T-helper 2 cell treated with Interferon-gamma antibody and Interleukin-4, amounts not matched to agents 5 μg/mL and 100 μg/mL, for 36 hours (primary cell): ENCODE measurements at places on chromosomes 12 and 14.

GRCh38 chr14:104714066-104714465 lies 10.0 kb upstream of the ADSS1 start:
- H3K27me3 ChIP-seq, result no peaks in the 10 kb centered on the region
- H3K4me3 ChIP-seq, result no peak overlapping the region
- no peak overlapping the region for H3K27ac ChIP-seq
- H3K4me1 ChIP-seq, result no peaks in the 10 kb centered on the region

DNA sequence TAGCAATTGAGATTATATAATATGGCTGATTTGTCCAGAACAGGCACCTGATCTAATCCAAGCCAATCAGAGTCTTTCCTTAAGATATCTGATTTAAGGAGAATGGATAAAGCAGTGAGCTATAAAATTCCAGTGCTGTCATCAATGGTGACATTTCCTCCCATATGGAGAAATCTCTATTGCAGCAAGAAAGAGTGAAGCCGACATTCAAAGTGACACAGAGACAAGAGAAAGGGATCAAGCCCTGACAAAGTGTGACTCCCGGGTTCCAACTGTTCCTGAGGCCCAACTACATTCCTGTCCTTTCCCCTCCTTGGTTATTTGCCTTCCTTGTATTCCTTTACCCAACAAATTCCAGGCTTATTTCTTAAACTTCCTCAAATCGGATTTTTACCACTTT lies 430.0 kb upstream of the SOX5 start:
- no peaks in the 10 kb centered on the region for H3K36me3 ChIP-seq
- no peak overlapping the region for H3K27ac ChIP-seq
- DNase-seq, result no peak
- no peaks in the 10 kb centered on the region for H3K27me3 ChIP-seq

DNA sequence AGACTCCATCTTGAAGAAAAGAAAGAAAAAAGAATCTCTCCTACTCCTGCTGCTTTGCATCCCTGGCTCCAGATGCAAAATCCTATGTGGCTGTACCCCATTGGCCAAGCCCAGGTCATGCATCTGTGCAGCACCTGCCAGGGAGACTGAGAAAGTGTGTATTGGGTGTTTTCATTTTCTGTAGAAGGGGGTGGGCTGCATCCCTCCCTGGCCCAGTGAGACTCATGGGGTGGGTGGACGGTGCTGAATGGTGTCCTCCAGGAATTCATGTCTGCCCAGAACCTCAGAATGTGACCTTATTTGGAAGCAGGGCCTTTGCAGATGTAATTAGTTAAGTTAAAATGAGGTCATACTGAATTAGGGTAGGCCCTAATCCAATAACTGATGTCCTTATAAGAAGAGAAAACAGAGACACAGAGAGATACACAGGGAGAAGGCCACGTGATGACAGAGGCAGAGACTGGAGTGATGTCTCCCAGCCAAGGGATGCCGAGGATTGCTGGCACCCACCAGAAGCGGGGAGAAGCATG lies 23.2 kb downstream of the MOAP1 start:
- no peaks in the 10 kb centered on the region for H3K27me3 ChIP-seq
- H3K27ac ChIP-seq, result no peak overlapping the region
- H3K4me3 ChIP-seq, result no peak overlapping the region
- no peaks in the 10 kb centered on the region for H3K36me3 ChIP-seq
- no peak for DNase-seq

DNA sequence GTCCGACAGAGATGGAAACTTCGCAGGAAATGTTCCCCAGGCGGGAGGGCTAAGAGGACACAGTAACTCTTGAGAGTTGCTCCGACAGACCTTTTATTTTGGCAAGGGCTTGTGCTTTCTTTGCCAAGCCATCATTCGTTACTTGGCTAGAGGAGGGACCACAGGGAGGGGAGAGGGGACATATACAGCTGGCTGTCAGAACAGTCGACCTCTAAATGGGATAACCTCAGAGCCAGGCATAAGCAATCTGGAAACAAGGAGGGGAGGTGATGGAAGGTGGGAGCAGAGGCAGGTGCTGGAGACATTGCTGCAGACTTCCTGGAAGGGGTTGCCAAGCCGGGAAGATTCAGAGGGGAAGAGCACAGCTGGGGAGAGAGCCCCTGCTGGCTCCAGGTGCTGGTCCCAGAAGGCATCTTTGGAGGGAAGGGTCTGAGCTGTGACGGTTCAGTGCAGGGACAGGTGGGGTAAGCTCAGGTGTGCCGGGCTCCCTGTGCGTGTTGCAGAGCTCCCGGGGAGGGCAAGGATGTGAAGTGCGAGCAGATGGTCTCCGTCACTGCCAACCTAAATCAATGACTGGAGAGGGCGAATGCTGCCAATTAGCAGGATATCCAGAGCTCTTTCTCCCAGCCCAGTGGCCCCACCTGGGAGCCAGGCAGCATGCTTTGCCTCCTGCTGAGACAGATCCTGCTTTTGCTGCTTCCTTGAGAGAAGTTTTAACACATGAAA lies 50.1 kb downstream of the CHST11 start:
- peaks cover 68% of the 10 kb centered on the region for H3K4me1 ChIP-seq
- H3K27me3 ChIP-seq, result no peaks in the 10 kb centered on the region
- H3K36me3 ChIP-seq, result peaks cover 51% of the 10 kb centered on the region
- DNase-seq, result no peak

GRCh38 chr14:96250485-96250884 lies 5.5 kb upstream of the BDKRB1 start:
- H3K27ac ChIP-seq, result no peak overlapping the region
- DNase-seq, result no peak
- H3K36me3 ChIP-seq, result no peaks in the 10 kb centered on the region
- no peak overlapping the region for H3K4me3 ChIP-seq

GRCh38 chr12:19937161-19937560 lies 431.2 kb upstream of the PDE3A start:
- H3K4me3 ChIP-seq, result no peak overlapping the region
- no peaks in the 10 kb centered on the region for H3K4me1 ChIP-seq
- H3K27me3 ChIP-seq, result no peaks in the 10 kb centered on the region
- no peak for DNase-seq
- no peaks in the 10 kb centered on the region for H3K36me3 ChIP-seq

GRCh38 chr12:4535092-4535491 lies 3.6 kb upstream of the RAD51AP1 start:
- H3K4me1 ChIP-seq, result peaks cover 22% of the 10 kb centered on the region
- no peaks in the 10 kb centered on the region for H3K27me3 ChIP-seq
- DNase-seq, result no peak
- H3K4me3 ChIP-seq, result no peak overlapping the region
- no peak overlapping the region for H3K27ac ChIP-seq

DNA sequence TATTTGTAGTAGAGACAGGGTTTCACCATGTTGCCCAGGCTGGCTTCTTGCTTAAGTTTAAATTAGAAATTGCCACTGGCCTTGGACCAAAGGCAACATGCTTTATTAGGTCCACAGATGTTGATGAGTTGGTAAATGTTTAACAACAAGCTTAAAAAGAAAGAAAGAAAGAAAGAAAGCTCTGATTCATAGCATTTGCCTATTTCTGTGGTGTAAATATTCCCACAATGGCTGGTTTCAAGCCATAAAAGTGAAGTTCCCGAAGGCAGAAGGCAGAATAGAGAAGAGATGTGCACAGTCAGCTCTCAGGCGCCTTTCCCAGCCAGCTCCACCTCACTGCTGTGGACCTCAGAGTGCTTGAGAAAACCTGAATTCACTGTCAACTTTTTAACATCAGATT lies 26.4 kb downstream of the KCNK13 start:
- no peak for DNase-seq
- H3K4me1 ChIP-seq, result peaks cover 2% of the 10 kb centered on the region
- peaks cover 12% of the 10 kb centered on the region for H3K27me3 ChIP-seq
- H3K27ac ChIP-seq, result no peak overlapping the region
- peaks cover 2% of the 10 kb centered on the region for H3K36me3 ChIP-seq
